ENCODE measurements at places on chromosomes 4 and X.

DNA sequence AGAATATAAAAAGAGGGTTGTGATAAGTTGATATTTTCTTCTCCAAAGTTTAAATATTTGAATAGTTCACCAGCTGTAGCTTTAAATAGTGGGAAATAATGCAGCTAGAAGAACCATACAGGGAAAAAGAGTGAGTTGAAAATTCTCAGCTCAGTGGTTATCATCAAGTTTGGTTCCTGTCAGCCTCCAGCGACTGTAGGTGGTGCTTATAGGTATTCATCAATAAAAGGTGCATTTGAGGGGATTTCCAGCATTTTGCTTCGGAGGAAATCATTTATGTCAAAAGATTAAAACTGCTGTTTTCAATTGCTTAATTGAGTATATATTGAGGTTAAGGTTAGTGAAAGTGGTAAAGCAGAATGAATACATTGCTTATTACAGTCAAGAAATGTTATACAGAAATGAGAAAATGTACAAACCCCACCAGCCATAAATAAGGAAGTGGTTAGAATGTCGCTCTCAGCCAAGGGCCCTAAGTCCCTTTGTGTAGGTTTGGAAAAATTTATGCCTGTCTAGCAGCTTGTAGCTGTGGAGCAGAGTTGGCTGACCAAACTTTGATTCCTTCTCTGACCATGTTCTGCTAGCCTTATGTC, 532.9 kb upstream of the FTHL17 start:
- DNase-seq: no peak

DNA sequence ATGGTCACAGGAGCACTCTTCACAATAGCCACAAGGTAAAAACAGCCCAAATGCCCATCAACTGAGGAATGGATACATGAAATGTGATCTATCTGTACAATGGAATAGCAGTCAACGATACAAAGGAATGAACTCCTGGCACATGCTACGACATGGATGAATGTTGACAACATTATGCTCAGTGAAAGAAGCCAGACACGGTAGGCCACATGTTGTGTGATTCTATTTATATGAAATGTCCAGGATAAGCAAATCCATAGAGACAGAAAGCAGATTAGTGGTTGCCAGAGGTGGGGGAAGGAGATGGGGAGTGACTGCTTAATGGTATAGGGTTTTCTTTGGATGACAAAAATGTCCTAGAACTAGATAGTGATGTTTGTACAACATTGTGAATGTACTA, 58.7 kb upstream of the GPM6B start:
- no peak for DNase-seq

DNA sequence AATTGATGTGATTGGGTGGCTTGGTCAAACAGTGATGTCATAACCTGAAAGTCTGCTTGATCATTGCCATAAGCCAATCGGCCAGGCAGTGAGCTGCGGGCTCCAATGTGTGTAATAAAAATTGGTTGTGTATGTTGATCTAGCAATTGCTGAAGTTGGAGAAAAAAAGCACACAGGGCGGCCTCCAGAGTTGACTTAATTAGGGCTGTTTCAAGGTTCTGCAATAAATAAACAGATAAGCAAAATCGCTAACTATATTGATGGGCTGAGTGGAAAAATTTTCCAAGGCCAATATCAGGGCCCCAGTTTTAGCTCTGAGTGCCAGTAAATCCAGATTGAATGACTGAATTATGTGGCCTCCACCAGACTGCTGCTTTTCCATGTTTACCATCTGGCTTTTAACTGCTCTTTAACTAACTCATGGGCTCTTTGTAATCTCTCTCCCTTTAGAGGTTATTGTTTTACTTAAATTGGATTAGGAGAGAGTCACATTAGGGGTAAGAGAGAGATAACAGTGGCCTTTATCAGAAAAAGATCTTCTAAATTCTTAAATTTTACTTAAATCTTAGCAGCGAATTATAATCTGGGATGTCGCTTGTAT, 160.6 kb upstream of the WDFY3 start:
- DNase-seq: no peak

DNA sequence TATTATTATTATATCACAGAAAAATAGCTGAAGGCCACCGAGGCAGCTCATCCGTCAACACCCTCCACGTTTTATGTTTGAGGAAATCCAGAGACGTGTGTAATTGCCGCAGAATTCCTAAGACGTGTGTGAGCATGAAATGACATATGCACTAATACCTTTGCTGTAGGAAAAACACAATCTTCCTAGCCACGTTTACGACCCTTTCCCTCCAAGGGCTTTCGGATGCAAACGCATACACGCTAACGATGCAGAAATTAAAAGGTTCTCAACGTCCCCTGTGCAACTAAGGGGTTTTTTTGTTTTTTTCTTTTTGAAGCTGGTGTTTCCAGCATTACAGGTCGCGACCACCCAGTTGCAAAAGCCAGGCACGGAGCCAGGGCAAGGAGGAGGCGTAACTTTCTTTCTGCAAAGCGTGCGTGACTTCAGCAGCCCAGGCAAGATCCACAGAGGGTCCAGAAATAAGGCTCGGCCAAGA, 33.8 kb downstream of the CRLF2 start:
- DNase-seq: no peak

DNA sequence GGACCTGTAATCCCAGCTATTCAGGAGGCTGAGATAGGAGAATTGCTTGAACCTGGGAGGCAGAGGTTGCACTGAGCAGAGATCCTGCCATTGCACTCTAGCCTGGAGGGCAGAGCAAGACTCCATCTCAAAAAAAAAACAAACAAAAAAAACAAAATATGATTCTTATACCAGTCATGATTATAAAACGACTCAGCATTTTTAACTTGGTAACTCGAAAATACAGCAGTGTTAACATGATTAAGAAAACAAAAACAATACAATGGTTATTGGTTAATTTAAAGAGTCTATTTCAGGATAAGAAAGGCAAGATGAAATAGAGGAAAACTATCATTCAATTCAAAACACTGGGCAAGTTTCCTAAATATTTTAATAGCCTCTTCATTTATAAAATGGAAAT, 865.3 kb downstream of the PCDH7 start:
- DNase-seq: no peak

DNA sequence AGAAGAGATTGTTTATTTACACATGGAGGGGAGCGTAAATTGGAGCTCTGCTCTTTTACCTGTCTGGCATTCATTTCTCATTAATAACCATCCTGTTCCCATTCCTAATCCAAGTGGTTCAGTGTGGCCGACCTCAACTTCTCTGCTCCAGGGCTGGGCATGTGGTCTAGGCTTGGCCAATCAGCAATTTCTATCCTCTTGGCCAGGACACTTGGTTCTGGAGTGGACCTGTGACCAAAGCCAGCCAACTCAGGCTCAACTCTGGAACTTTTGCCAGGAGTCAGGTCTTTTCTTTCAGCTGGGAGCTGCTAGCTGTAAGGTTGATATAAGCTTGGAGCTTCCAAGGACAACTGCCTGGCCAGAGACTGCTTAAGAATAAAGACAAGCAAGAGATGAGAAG, 15.6 kb upstream of the RASL11B start:
- no peak for DNase-seq

- DNase-seq: no peak
Observed at GRCh38 chr4:36348403-36348938, 67.1 kb downstream of the DTHD1 start.

DNA sequence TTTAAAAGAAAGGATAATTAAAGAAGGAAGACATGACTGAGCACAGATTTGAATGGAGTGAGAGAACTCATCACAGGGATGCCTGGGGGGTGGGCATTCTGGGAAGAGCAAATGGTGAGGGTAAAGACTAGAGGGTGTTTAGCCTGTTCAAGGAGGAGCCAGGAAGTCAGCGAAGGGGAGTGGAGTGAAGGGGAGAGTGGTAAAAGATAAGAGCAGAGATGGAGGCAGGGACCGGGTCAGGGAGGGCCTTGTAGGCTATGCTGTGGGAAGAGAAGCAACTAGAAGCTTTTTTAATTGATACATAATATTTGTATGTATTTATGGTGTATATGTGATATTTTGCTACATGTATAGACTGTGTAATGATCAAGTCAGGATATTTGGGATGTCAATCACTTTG, 2.2 kb upstream of the VGLL1 start:
- DNase-seq: no peak

GRCh38 chr4:72374159-72374558, 194.9 kb downstream of the ADAMTS3 start:
- DNase-seq: no peak

GRCh38 chrX:136806891-136807410, 26.2 kb upstream of the ARHGEF6 start:
- no peak for DNase-seq

DNA sequence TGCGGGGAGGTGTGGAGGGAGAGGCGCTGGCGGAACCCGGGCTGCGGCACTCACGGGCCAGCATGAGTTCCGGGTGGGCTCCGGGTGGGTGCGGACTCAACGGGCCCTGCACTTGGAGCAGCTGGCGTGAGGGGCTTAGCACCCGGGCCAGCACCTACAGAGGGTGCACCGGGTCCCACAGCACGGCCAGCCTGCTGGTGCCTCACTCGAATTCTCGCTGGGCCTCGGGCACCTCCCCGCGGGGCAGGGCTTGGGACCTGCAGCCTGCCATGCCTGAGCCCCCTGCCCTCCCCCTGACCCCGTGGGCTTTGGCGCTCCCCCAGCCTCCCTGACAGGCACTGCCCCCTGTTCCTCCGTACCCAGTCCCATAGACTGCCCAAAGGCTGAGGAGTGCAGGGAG, 10.8 kb upstream of the CAMK2D start:
- no peak for DNase-seq

DNA sequence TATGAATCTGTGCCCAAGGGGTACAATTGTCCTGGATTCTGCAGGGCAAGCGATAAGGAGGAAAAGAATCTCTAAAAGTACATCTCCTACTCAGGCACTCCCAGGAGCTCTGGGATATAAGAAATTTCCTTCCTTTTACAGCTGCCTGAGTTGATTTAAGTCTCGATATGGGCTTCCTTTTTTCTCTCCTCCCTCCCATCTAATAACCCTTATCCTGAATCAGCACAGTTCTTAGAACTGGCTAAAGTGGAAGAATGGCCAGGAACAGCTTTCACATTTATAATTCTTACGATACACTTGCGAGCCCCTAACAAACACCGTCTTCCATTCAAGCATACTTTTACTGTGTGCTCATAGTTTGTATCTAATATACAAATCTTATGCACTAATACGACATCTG, 21.2 kb downstream of the LRP2BP start:
- DNase-seq: no peak

- no peak for DNase-seq
Observed at GRCh38 chr4:99846891-99847290, 30.3 kb downstream of the DAPP1 start.

DNA sequence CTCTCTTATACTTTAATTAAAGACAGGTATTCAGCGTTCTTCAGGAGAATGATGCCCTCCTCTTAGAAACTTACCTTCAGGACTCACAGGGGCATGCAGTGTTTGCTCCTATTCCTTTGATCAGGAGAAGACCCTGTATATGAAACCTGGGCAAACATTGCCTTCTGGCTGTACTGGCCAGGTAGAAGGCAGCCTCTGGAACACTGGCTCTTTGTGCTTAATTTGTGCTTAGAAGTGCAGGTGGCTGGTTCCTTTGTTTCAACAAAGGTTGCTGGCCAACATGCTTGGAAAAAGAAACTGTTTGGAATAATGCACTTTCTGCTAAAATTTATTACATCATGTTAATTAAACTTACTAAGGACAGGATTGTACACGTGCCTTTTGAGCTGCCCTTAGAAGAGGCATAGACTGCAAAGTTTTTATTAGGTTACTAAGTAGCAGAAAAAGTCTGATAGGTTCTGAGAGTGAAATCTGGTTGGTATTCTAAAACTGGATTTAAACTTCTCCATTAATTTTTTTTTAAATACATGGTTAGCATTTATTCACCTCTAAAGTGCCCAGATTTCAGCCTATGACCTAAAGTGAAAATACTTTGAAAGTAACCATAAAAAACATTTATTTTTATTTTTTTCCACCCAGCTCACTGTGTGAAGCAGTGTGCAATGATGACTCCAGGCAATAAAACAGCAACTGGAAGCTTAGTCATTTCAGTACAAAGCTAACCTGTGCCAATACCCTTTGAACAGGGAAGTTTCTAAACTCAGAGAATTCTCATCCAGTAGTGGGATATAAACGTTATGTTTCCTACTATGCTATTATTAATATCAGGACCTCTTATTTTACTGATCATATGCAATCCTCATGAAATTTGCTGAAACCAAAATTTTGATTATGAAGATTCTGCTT, 11.3 kb downstream of the RASSF6 start:
- DNase-seq: no peak

GRCh38 chr4:68592673-68593072, 16.6 kb upstream of the UGT2B17 start:
- DNase-seq: no peak

- DNase-seq: no peak
Observed at GRCh38 chr4:108371282-108371681, 202.6 kb upstream of the LEF1 start.

DNA sequence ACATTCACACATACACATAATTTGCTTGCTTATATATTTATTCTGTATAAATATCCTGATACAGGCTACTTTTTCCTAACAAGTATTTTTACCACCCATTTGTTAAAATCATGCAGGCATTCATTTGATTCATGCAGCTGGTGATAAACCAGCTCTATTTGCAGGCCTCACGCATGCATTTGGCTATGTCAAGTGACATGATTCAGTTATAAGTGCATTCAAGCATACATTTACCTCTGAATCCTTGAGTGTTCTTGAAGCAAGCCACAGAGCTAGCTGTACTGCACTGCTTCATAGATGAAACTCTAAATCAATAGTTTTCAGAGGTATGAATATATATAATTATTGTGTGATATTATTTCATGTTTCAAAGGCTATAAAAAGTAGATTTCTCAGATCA, 544.0 kb upstream of the AGA start:
- DNase-seq: no peak

DNA sequence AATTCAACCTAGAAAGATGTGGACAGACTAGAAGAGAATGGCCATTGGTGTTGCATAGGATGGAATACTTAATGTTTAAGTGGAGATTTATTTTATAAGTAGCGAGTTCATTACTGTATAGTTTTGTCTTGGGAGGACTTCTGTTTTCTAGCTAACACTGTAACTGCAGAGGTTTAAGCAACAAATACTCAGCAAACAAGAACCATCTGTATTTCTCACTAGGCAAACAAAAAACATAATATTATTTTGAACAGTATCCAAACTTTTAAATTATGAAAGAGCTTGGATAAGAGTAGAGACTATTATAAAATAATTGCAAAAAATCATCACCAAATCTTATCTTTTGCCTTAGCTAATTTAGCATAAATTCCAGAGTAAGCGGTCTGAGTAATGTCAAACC, 121.1 kb downstream of the GLRA3 start:
- no peak for DNase-seq

All from endothelial cell (in vitro differentiated cells).